ENCODE measurements at places on chromosomes 4 and X. TPM values are rescaled to one million over a fixed set of nuclear protein-coding genes. Genes with fewer than 3 reads are reported as not detected.

GRCh38 chr4:2251795-2252529, 9.9 kb downstream of the MXD4 start:
- DNase-seq: no peak

DNA sequence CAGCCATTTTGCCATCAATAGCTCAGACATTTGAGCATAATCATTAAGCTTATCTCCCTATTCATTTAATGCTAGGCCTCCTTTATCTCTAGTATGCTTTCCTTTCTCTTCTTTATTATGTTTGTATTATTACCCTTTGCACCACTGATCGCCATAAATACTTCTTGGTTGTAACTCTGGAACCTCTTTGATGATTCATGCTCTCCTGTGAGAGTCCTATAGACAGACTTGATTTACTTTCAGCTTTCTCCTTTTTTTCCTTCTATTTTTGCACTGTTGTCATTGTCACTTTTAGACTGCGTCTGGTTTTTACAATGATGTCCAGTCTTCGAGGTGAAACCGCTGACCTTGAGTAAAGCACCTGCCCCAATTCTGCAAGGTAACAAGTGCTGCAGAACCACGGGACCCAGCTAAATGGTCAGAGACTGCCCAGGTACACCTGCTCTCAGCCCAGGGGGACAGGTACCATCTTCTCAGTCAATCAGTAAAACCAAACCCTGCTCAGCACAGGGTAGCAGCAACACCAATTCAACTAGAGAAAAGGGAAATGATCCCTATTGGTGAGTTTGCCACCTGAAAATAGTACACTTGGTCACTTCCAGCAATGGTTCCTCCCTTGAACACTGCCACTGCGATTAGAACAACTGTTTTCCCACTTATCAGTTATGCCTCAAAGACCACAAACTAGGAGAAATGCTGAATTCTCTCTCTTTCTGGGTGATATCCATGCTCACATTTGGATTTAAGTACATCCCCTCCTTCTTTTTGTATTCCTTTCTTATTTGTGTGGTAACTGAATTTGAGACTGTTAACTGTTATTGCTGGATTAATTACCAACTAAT, 125.1 kb downstream of the MAML3 start:
- no peak for DNase-seq

DNA sequence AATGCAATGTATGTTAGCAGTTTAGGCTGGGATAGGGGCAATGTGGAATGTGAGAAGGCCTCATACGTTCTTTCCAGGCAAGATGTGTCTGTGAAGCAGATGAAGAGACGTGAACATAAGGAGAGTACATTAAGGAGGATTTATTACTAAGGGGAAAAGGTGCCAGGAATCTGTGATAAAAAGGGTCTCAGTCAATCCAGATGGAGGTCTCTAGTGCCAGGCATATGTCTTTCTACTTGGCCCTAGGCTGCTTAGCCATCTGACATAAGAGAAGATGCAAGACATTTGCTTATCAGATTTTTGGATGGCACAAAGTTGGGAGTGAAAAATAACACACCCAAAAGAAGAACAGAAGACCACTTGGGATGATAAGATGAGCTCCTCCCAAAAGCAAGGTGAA, 93.0 kb upstream of the PRKG2 start:
- no peak for DNase-seq

GRCh38 chrX:32448945-32449344, 762.4 kb downstream of the DMD start:
- no peak for DNase-seq

- no peak for DNase-seq
These were observed 236.9 kb upstream of the CTSO start for GRCh38 chr4:156190615-156191014.

DNA sequence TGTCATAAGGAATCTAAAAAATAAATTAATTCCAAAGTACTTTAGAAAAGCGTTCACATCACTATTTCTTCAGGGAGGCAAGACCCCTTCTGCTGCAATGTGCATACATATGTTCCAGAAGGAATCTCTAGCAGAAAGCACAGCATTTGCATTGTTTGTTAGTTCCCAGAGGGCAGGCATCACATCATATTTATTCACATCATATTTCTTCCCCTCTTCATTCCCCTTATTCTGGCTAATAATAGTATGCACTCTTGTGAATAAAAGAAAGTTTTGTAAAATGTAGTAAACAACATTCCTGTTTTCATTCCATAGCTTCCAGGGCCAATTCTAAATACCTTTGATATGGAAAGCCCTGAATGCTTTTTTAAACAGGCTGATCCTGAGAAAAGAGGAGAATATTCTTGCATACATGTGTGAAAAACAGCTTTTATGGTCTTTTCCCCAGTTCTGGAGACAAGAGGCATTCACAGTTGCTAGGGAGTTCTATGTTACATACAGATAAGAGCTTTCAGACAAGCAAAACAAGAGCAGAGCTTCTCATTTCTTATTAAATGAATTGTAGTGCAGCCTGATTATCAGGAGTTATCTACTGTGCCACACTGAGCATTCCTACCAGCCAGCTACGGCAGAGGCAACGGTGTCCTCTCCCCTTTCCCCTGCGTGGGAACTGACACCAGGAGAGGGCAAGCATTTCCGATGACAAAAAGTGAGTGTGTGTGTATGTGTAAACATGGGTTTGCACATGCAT, 15.2 kb downstream of the GATB start:
- DNase-seq: no peak

GRCh38 chr4:7330811-7331681, 103.7 kb downstream of the PSAPL1 start:
- DNase-seq: no peak

DNA sequence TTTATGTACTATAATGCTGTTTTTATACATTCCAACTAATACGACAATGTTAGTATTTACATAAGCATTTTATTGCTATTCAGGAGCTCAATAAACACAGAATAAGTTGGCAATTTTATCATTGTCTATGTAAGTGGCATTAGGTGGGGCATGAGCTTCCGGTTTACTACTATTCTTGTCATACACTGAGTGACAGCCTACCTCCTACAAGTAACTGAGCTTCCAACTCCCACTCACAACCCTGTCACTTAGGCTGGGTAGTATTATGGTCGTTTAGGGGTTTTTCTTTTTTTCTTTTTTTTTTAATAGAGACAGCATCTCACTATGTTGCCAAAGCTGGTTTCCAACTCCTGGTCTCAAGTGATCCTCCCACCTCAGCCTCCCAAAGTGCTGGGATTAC, 7.4 kb downstream of the PPID start:
- no peak for DNase-seq

GRCh38 chr4:113869743-113870375, 108.3 kb upstream of the CAMK2D start:
- no peak for DNase-seq

- no peak for DNase-seq
These were observed 132.4 kb downstream of the CORIN start for GRCh38 chr4:47705326-47705981.

- no peak for DNase-seq
These were observed 126.1 kb downstream of the AFF1 start for GRCh38 chr4:87060957-87061356.

DNA sequence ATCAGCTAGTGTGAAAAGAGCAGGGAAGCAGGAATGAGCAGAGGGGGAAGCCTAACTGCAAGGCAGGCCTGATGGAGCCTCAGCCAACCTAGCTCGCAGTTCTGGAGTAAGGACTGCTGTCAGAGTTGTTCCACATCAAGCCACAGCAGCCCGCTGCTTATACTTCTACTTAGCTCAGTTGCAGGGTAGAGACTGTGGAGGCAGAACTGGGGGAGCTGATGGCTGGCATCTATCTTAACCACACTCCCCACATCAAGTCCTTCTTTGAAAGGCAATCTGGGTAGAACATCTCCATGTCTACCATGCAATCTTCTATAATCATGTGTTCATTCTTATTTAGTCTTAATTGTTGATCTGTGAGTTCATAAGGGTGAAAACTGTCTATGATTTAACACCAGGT, 46.1 kb downstream of the DDX60 start:
- no peak for DNase-seq

DNA sequence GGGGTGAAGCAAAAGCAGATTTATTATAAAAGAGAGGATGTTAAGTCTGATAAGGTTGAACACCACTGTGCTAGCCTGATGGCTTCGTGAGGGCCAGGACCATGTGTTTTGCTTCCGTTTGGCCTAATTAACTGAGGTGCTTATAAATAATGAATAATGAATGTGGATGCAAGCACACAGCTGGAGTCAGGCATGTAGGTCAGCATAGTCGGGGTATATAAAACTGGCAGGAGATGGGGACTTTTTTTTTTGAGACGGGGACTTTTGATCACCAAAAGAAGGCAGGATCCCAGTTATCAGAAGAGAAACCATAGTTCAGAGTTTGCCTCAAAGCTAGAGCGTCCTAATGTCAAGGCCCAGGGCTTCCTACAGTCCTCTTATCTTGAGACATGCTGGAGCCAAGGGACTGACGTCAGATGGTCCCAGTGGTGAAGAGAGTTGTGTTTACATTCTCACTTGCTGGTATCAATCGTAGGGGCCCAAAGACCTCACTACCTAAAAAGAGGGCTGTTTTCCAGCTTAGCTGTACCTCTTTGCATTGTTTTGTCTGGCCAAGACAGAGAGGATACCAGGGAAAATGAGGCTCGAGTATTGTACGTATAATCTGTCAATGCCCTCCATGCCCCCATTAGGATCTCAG, 50.4 kb downstream of the RTL9 start:
- DNase-seq: no peak

DNA sequence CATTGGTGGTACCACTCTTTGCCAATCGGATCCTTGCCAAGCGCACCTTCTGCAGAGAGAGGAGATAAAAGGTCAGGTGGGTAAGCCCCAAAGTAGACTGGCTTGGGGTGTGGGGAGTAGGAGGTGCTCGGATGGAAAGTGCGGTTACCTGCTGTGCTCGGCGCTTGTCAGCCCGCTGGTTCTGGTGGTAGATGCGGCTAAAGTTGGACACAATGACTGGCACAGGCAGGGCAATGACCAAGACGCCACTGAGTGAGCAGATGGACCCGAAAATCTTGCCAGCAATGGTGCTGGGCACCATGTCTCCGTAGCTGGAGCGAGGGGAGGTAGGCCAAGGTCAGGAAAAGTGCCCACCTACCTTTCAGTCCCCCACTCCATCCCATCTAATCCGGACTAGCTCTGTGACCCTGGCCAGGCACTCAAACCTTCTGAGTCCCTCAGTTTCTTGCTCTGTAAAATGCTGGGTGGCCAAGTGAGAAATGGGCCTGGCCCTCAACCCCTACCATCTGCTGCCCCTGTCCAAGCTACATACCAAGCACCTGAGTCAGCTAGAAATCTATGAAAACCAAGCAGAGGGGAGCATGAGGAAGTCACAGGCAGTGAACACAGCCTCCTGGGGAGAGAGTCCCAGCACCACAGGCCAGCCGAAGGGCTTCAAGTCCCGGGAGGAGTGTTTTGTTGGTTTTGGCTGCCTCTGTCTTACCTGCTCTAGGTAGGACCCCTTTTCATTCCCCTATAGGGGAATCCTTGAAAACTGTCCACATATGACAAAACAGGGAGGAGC, 4.7 kb downstream of the KCND1 start:
- no peak for DNase-seq

GRCh38 chrX:68703369-68703768, 55.9 kb downstream of the STARD8 start:
- DNase-seq: no peak

DNA sequence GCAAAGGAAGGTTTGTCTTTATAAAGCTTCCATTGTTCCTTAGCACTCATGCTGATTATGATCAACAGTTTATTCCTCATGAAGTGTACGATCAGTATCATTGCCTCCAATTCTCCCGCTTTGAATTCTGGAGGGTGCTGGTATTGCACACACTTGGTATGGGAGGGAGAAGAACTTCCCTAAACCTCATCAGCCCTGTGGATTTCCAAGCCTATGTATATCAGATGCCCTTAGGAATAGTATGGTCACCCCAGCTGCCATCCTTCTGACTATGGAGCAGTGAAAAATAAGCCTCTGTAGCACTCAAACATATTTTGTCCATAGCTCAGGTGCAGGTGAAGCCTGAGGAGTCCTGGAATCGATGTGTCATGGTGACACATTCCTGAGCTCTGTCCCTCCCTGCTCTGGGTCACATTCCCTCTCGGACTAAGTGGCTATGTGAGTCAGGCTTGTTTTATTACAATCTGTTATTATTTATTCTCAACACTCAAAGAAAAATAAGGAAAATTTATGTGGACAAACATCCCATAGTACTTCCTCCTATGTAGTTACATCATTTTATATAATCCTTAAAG, 2.0 kb upstream of the ZDHHC9 start:
- no peak for DNase-seq

GRCh38 chr4:122894827-122895226, 27.6 kb downstream of the NUDT6 start:
- no peak for DNase-seq

GRCh38 chr4:185740471-185740873, 71.5 kb downstream of the SORBS2 start:
- no peak for DNase-seq

DNA sequence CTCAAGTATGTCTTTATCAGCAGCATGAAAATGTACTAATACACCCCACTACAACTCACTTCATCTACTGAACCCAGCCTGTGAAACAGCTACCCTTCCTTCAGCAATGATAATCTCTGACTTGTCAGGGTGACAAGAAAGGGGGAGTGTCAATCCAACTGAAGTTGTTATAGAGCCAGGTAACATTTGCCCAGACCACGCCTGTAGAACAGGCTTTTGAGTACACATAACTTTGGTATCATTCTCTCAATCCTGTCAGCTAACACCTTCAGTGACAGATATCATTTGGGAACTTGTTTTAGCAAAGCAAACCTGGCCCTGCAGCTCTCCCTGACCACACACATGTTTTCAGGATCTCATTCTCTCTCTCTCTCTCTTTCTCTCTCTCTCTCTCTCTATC, 592.2 kb downstream of the SMARCA1 start:
- no peak for DNase-seq

GRCh38 chr4:143411527-143412419, 75.1 kb downstream of the GAB1 start:
- no peak for DNase-seq

DNA sequence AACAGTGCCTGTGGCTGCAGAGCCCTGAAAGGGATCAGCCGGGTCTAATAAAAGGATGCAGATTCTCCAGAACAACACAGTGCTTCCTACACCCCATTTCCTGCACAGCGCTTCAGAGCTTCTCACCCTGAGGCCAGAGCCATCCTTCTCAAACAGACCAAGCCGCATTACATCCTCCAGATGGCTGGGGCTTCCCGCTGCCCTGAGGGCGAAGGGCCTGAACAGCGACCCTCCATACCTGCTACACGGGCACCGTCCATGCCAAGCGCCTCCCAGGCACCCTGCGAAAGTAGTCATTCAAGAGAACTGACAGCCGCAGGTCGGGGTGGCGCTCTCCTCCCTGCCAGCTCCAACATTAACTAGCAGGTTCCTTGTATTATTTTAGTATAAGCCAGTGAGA, 36.5 kb downstream of the ACOX3 start:
- no peak for DNase-seq

CAPN6 gene
- 25.6 TPM for polyA plus RNA-seq

FRMPD4 gene
- 0.09 TPM for polyA plus RNA-seq

FABP2 gene
- 0.04 TPM for polyA plus RNA-seq

IL13RA1 gene
- polyA plus RNA-seq: 50.6 TPM

TMPRSS11B gene
- 0.14 TPM for polyA plus RNA-seq

ANK2 gene
- polyA plus RNA-seq: 62.1 TPM

SYNPO2 gene
- polyA plus RNA-seq: 15.4 TPM

TLR10 gene
- 0.76 TPM for polyA plus RNA-seq

CDKL2 gene
- polyA plus RNA-seq: 10.5 TPM

HAUS3 gene
- 22.6 TPM for polyA plus RNA-seq

NLGN4X gene
- 12.4 TPM for polyA plus RNA-seq

ADH4 gene
- 1.2 TPM for polyA plus RNA-seq

AMER1 gene
- polyA plus RNA-seq: 9.0 TPM

PDLIM5 gene
- polyA plus RNA-seq: 43.1 TPM

NCBP2L gene
- polyA plus RNA-seq: not detected

Data from renal cortex interstitium (tissue), 15 donors.